BJ (cell line): ENCODE measurements at places on chromosomes 4 and X.

GRCh38 chrX:129077424-129078170, 445.7 kb downstream of the SMARCA1 start:
- DNase-seq: no peak

- no peak for DNase-seq
Measured at GRCh38 chr4:161403781-161404180, 760.0 kb downstream of the FSTL5 start.

GRCh38 chr4:169110633-169111032, 100.6 kb upstream of the CBR4 start:
- no peak for DNase-seq

GRCh38 chr4:107133965-107134653, 98.0 kb upstream of the DKK2 start:
- DNase-seq: no peak

DNA sequence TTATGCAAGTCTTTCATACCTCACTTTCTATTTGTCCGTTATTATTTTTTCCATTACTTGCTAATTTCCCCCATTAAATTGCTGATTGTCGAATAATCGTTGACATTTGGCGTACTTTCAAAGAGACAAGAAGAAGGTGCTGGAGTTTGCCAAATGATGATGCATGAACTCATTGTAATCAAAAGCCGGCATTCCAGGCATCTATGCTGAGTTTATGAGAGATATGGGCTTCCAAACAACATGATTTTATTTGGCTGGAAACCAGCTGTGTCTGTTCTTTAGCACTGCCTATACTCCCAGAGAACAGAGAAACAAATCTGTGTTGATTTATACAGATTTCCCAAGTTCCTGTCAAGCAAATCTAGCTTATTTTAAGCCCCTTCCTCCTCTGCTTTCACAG, 80.8 kb upstream of the RPS6KA3 start:
- no peak for DNase-seq

GRCh38 chr4:140839406-140839805, 83.2 kb upstream of the TBC1D9 start:
- DNase-seq: no peak

DNA sequence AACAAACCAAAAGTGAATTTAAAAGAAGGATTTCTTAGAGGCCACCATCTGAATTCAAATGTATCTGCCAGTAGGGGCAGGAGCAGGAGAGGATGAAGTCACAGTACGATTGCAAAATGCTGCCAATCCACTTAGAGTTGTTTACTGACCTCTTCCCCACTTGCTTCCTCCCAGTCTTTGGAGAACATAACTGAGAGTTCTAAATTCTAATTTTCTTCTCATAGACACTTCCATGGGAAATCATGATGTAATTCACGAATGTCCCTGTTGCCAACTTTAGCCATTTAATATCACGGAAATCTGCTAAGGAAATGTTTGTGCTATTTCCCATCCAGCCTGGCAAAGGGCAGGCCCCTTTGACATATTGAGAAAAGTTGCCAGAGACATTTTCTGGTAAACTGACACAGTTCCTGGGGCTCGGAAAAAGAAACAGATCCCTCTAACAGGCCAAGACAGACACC, 33.6 kb upstream of the NOCT start:
- no peak for DNase-seq

GRCh38 chr4:88104902-88105610, 53.4 kb downstream of the ABCG2 start:
- peak; percentile 54 for DNase-seq

DNA sequence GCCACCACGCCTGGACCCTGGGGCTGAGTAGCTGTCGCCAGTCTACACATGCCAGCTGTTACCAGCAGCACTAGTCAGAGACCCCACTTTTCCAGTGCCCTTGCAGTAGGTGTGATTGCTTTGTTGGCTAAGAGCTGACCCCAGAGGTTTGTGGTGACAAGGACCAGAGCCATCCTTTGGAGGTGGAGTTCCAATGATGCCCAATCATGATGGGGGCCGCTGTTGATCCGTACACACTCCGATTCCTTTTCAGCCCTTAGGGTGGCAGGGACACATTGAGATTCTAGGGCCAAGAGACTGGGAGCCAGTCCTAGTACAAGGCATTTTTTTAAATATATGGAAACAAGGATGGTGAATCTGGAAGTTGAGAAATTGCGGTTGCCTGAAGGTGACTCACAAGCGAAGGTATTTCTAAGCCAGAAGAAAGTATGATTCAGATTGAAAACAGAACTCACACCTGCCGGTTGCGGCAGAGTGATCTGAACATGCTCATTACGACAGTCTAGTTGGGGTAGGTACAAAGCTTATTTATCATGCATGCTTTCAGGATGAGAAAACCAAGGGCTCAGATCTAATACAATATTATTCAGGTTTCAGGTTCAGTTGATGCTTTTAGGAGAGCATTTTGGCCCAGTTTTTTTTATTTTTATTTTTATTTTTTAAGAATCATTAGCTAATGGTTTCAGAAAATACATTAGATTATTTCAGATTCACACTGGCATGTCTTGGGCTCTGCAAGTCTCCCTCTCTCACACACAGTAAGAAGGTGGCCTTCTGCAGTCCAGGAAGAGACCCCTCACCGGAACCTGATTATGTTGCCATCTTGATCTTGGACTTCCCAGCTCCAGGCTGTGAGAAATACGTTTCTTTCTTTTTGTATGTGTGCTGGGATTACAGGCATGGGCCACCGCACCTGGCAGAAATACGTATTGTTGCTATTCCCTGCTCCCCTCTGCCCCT, 43.4 kb downstream of the SHROOM2 start:
- DNase-seq: no peak

GRCh38 chrX:53316860-53317237, 35.5 kb upstream of the IQSEC2 start:
- DNase-seq: no peak

- no peak for DNase-seq
Measured at GRCh38 chr4:15598644-15599043, 56.5 kb downstream of the FBXL5 start.

- no peak for DNase-seq
Measured at GRCh38 chrX:130857207-130857606, 45.8 kb downstream of the ENOX2 start.

DNA sequence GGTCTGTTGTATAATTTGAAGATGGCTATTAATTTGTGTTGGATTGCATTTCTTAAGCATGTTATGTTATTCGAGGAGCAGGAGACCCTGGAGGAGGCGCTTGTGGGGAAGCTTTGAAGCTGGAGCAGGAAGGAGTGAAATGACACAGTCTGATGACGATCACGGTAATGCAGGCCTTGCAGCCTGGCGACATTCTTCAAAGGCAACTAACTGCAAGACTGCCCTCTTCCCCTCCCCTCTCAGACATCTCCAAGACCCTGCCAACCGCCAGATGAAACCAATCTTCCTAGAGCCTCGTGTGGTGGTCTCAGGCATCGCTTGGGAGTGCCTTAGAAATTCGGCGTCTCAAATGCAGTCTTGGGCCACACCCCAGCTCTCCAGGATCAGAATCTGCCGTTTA, 16.1 kb downstream of the CLCN4 start:
- DNase-seq: no peak

- no peak for DNase-seq
Measured at GRCh38 chr4:181982437-181982836, 260.8 kb upstream of the TENM3 start.

- DNase-seq: no peak
Measured at GRCh38 chr4:151668689-151669402, 92.0 kb downstream of the GATB start.

DNA sequence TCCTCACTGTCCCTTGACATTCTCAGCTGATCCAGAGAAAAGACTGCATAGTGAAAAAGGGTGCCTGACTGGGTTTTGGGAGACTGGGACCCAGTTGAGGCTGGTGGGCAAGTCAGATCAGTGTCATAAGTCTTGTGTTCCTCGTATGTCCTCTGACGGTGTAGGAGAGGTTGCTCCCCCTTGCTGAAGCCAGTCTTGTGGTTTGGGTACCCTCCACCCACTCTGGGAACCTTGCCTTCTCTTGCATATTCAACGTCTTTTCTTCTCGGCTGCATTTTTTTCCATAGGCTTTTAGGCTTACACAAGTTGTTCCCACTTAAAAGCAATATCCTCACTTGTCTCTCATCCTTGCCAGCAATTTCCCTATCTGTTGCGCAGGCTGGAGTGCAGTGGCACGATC, 211.9 kb downstream of the PTTG2 start:
- DNase-seq: no peak

DNA sequence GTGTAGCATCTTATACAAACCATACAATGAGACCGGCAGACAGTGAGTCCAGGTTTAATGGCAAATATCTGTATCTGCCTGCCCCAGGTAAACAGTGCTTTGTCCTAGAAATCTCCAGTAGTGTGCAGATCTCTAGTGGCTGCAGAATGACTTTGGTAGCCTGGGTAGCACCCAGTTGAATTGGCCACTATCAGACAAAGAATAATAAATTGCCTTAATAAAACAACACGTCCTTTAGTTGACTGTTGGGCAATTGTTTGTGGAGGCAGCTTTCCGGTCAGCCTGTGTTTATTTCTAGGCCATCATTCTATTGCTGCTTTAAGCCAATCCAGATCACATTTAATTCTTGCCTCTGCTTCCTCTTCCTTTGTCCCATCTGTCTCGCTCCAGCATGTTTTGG, 52.5 kb downstream of the SNX25 start:
- no peak for DNase-seq

GRCh38 chr4:13089659-13089998, 394.5 kb downstream of the RAB28 start:
- DNase-seq: no peak

- DNase-seq: no peak
Measured at GRCh38 chr4:180521181-180521580, 1722.0 kb upstream of the TENM3 start.

DNA sequence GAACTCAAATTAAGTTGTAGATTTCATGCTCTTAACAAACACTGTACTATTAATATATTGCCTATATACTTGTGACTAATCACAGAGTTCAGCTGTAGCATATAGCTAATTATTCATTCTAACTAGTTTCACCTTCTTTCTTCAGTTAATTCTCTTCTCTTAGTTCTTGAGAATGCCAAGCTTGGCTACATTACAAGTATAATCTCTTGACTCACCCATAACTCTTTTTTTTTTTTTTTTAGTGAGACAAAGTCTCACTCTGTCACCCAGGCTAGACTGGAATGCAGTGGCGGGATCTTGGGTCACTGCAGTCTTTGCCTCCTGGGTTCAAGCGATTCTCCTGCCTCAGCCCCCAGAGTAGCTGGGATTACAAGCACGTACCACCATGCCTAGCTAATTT, 5.4 kb downstream of the KLHL5 start:
- no peak for DNase-seq

DNA sequence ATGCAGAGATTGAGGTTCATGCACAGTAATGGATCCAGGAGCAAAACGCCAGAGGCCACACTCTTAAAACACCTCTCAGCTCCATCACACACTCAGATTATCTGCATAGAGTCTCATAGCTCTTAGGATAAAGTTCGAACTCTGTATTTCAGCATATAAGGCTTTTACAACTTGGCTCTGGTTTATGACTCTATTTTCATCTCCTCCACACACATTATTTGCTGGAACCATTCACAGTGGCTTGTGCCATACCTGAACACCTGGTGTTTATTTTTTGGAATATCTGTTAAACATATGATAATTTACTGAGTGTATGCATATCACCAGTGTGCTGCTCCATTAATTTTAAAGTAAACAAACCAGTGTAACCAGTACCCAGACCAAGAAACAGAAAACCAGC, 27.2 kb downstream of the RASL11B start:
- DNase-seq: no peak

DNA sequence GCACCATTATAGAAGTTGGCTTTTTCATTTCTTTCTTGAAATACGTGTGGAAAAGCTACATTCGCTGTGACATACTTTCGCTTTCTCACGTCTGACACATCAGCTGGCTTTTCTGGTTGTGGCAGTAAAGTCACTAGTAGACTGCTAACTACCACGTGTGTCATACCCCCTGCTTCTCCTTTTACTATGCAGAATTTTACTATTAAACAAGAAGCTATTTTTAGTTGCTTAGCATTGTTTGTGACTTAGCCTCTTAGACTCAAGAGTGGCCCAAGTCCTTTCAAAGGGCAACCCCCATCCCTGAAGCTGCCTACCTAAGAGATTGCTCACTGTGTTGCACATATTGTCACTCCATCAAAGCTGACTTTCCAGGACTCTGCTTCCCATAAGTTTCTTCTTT, 2.1 kb upstream of the IL2 start:
- DNase-seq: no peak

- DNase-seq: no peak
Measured at GRCh38 chr4:7194251-7195140, 2.2 kb downstream of the SORCS2 start.

- DNase-seq: no peak
Measured at GRCh38 chrX:140697618-140698017, 11.9 kb upstream of the LINC00632 start.

DNA sequence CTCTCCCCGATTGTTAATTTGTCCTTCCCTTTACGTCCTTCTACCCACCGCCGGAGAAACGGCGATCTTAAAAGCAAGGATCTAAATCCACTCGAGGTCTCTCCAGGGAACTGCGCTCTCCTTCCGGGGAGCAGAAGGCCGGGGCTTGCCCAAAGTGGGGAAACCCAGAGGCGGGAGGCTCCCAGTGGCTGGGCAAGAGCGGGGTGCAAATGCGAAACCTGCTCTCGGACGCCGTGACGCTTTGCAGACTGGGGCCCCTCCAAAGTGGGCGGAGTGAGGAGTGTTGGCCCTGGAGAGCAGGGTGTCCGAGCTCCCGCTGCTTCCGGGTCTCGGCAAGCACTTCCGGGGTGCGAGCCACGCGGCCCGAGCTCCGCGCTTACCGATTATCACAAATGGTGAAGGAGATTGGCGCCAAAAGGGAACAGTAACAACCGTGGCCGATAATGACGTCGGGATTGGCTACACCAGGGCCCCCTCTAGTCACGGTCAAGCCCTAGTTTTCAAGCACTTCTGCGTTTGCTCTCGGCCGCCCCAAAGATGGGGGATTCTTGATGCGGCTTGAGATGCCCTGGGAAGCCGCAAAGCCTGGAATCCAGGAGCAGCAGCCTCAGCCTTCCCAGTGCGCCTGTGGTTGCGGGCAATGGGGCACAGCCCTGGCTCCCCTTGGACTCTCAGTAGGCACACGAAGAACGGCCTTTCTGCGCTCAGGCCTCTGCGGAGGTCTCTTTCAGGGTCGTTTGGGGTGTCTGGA, 29.0 kb downstream of the HAND2 start:
- no peak for DNase-seq

DNA sequence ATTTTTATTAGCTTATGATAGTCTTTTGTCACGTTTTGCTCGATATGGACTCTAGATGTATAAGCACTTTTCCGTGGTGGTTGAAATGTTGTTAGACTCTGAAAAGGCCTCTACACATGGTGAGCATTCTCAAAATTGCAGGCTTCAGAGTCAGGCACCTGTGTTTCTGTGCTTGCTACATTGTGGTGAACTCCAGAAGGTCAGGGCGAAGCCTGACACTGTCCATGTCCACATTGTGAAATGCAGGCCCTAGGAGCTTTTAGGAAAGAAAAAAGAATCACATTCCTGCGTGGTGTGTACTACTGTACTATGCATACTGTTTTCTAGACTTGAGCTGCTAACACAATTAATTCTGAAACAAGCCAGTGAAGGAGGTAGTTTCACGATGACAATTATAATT, 86.3 kb downstream of the HS3ST1 start:
- no peak for DNase-seq
